Fibroblast of skin of left quadriceps (primary cell): ENCODE measurements at places on chromosomes 13 and 19.
A peak's percentile ranks its signal among the peaks of the same experiment; 100 is the strongest.

GRCh38 chr13:110471833-110472162 lies 89.7 kb downstream of the RAB20 start:
- no peak for DNase-seq

DNA sequence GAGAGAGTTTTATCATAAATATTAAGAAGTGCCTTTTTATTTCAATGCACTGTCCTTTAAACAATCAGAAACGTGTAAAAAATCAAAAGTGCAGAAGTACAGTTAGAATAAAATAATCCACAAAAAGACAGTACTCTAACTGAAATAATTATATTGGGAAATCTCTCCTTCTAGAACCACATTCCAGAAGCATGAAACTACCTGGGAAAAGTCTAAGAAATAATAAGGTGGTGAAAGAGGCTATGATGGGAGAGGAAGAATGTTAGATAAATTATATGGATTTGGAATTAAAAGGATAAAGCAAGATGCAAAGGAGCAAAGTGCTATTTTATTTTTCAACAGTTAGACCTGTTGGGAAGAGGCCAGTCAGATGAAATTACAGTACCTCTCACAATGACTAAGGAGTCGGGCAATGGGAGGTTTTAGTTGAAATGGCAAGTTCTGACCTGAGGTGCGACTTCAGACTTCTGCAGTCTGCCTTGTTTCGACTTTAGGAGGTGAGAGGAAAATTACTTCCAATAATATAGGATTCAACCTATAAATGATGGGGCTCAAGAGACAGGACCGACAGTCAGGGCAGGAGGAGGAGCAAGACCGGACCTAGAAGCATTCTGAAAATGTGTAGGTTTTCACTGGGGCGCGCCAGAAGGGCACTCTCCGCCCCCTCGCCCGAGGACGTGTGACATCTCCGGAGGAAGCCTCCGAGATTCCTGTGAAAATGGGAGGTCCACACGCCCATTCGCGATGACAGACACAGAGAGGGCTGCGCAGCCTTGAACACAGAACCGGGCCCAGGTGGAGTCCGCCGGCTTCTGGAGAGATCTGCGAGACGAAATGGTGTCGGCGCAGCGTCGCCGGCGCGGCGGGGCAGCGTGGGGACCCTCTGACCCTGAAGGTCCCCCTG lies 717 bp downstream of the SPRYD7 start:
- no peak for DNase-seq

GRCh38 chr13:104816726-104817125 lies 1718.7 kb downstream of the EFNB2 start:
- DNase-seq: no peak

GRCh38 chr13:72126424-72126823 lies 259.4 kb upstream of the DACH1 start:
- no peak for DNase-seq

GRCh38 chr19:35955881-35956634 lies 19.9 kb downstream of the LRFN3 start:
- no peak for DNase-seq

DNA sequence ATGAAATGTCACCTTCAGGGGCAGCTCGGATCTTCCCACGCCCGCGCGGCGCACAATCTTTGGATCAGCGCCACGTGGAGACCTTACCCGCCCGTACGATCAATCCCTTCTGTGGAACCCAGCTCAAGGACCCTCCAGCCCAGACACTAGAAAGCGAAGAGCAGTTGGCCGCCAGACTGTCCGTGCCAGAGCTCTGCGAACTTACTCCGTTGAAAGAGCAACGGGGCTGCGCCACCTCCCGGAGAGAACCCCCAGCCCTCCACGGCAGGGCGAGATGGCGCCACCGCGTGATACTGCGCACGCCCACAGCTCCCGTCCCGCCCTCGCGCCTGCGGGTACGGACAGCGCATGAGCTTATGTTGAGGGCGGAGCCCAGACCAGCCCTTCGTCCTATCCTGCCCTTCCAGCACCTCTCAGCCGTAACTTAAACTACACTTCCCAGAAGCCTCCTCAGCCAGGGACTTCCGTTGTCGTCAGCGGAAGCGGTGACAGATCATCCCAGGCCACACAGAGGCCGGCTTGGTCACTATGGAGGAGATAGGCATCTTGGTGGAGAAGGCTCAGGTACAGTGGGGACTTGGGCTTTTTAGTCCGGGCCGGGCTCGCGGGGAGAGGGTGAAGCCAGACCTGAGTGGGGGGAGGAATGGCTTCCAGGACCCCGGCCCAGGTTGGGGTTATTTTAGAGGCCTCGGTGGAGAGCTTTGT lies at the start of gene PSMC4:
Gene PSMC4, plus strand, starts transcription at position 491 of the 705 bp plus-strand sequence. Its CDS starts 38 bp downstream, at position 529.
- DNase-seq: peak; percentile 96

- DNase-seq: no peak
Observed at GRCh38 chr13:109776575-109776974, 9.8 kb downstream of the IRS2 start.

GRCh38 chr13:73754727-73755292 lies 379.4 kb downstream of the KLF12 start:
- DNase-seq: peak; percentile 58

- no peak for DNase-seq
Observed at GRCh38 chr13:35593651-35594050, 117.2 kb upstream of the MAB21L1 start.

- DNase-seq: no peak
Observed at GRCh38 chr19:36125557-36125956, 10.3 kb downstream of the TBCB start.
